ENCODE measurements at places on chromosomes 16 and 17.
A peak's percentile ranks its signal among the peaks of the same experiment; 100 is the strongest.

DNA sequence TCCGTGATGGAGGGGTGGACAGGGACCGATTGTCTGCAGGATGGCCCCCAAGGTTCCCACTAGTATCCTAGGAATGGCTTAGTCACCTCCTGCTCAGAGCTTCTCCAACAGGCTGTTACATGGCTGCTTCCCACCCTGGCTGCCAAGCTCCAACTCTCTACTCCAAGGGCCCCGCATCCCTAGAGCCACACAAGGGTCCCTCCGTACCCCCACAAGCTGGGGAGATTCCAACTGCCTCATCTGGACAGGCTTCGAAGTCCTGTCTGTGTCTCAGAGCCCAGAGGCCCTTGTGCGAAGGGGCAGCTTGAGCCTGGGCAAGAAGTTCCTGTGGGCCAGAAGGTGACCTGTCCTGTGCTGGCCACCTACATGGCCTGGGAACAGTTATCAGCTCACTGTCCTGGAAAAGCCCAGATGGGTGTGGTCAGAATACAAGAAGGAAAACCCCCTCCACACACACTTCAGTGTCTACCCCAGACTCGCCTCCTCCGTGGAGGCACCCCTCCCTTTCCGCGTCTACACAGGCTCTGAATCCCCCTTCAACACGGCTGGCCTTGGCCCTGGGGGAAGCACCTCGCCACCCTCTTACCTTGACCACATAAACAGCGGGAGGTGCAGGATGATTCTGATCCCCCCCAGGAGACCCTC lies 586 bp downstream of the MEAK7 start:
- peak; percentile 15 for DNase-seq

- DNase-seq: peak; percentile 42
Measured at GRCh38 chr17:57284583-57284982, 28.3 kb downstream of the MSI2 start.

DNA sequence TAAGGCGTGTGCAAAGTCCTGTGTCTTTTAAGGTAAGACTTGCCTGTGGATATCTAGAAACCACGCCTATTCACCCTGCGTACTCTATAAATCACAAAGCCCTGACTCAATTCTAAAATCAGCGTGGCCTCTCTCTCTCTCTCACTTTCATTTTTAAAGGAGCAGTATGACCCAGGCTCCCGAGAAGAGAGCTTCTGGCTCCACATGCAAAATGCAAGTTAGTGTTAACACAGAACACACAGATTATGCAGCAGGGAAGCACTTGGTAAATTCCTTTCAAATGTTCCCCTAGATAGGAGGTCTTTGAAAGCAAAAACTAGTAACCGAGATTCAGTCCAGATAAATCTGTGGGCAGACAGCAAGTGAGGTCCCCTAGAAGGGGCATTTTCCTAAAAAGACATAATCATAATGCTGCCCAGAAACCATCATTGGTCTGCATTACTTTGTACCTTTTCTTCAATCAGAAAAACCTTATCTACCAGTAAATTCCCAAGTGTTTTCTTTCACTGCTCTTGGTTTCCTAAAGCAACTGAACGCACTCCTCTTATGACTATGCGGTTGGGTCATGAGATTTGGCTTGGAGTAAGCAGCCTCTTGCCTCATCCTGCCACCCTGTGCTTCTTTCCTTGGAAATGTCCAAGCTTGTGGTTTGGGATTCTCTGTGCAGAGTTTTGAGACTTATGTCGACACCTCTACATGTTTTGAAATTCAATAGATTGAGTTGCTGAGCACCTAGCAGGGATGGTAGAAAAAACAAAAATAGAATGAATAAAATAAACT lies 31.7 kb upstream of the KCNJ2 start:
- DNase-seq: peak; percentile 58

- DNase-seq: no peak
Measured at GRCh38 chr17:5297245-5297644, 15.2 kb downstream of the RABEP1 start.

GRCh38 chr16:85138825-85139627 lies 26.8 kb upstream of the CIBAR2 start:
- DNase-seq: no peak

DNA sequence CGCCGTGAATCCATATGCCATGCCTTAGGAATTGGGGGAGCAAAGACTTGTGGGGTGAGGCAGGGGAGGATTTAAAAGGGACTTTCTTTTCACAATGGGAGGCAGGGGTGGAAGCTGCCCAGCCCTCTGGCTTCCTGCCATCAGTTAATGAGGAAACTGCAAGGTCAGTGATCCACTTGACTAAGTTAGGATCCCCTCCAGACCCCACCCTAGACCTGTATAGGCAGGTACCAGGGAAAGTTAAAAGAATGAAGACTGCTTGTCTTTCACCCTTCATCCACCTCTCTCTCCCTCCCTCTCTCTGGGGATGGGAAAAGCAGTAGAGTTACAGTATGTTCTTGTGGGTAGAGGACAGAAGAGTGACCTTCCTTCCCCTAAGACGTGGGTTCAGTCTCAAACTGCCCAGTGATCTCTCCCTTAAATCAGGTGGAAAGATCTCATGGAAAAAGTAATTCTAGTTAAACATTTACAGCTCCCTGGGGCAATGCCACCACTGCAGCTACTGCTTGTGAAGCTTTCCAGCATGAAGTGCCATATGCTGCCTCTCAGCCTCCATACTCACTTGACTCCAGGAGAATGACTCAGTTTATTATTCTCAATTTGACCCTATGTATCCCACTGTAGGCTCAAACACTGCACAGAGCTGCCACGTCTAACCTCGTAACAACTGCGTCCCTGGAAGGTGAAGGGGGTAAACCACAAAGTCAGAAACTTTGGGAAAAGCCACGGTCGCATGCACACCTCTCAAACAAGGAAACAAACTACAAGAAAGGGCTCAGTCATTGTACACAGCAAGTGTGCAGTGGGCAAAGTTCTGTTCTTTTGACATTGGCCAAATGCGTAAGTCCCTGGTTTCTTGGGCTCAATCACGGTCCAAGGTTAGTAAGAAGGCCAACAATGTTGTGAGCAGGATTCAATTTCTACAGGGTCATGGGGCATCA lies 1.2 kb downstream of the COA3 start:
- no peak for DNase-seq

- no peak for DNase-seq
Measured at GRCh38 chr17:7079581-7080455, at the start of gene CLEC10A. Gene CLEC10A (minus strand): TSS chr17:7080251. CDS start chr17:7078812, 1,439 bp downstream.

- peak; percentile 86 for DNase-seq
Measured at GRCh38 chr17:78313735-78314648, 45.9 kb downstream of the SOCS3 start.

DNA sequence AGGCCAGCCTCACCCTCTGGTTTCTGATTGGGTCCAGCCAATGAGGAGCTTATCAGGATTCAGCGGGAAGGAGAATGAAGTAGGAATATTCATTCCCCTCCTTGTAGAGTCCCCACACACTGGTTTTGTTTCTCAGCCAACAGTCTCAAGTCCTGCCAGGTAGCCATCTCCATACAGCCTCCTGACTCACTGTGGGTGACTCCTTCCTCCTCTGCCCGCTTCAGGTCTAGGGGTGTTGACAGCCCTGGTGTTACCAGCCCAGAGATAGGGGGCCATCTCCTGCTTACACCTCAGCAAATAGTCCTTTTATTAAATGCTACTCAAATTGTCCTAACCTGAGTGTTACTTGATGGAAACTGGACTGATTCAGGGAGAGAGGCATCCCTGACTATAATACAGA lies 4.0 kb upstream of the MFAP4 start:
- no peak for DNase-seq

- DNase-seq: no peak
Measured at GRCh38 chr17:47959825-47960655, 2.4 kb upstream of the PRR15L start.

DNA sequence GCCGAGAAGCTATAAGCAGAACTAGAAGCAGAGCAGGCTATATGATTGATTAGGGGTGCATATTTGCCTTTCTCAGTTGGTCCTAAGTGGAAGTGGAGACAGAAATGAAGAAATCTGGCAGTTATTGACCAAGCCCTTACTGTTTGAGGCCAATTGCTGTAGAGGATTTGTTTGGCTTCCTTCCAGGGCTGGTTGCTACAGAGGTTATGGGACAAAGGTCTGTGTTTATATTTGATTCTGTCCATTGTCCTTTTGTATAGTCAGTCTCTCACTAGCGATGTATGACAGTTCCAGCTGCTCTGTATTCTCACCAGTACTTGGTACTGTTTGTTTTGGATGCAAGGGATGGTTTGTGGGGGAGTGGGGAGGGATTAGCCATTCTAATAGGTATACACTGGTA lies 7.3 kb upstream of the ALOX15 start:
- no peak for DNase-seq

GRCh38 chr16:117379-118365 lies 20.8 kb downstream of the NPRL3 start:
- DNase-seq: peak; percentile 63

DNA sequence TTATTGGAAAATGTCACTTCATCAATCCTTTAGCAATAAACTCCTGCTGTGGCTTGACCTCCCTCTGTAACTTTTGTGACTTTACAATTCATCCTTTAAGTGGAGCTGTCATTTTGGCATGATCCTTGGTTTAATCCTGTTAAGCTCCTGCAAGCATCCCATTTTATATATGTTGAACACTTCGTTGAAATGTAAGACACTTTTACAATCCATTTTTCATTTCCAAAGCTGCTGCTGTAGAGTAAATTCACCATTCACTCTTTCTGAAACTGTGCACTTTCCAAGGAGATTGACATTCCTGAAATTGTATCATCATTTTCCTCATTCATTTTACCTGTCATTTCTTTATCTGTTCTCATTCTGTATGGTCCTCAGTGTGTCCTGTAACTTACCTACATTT lies 1003.2 kb upstream of the GOT2 start:
- DNase-seq: no peak

DNA sequence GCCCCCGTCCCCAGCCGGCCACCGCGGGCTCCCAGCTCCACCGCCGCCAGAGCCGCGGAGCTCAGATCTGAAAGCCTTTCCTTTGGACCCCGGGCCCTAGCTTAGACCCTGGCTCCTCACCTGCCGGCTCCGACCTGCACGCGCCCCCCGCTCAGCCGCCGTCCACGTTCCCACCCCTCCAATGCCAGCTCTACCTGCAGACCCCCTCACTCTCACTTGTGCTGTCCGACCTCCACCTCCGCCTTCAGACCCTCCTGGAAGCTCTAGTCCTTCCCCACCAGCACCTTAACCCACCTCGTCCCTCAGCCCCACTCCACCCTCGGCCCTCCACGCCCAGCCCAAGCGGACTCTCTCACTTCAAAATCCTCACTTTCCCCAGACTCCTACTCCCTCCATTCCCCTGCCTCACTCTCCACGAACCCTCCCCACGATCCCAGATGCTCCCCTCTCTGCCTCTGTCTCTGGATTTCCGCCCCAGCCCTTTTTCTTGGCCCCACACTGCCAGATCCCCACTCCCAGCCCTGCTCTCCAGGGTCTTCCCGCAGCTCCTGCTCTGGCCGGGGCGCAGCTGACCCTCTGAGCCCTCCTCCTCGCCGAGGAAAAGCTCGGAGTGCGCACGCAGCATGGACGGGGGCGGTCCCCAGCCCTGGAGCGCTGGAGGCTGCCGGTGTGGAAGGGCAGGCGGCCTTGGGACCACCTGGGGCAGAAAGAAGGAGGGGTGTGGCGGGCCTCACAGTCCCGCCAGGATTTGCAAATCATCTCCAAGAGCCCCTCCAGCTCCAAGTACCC lies at the start of gene TMEM114:
TMEM114 (minus strand) TSS at position 612 of the 789 bp plus-strand sequence. CDS start 673 bp downstream, outside the sequence.
- no peak for DNase-seq

GRCh38 chr16:78796221-78796866 lies 696.9 kb downstream of the WWOX start:
- peak; percentile 69 for DNase-seq

DNA sequence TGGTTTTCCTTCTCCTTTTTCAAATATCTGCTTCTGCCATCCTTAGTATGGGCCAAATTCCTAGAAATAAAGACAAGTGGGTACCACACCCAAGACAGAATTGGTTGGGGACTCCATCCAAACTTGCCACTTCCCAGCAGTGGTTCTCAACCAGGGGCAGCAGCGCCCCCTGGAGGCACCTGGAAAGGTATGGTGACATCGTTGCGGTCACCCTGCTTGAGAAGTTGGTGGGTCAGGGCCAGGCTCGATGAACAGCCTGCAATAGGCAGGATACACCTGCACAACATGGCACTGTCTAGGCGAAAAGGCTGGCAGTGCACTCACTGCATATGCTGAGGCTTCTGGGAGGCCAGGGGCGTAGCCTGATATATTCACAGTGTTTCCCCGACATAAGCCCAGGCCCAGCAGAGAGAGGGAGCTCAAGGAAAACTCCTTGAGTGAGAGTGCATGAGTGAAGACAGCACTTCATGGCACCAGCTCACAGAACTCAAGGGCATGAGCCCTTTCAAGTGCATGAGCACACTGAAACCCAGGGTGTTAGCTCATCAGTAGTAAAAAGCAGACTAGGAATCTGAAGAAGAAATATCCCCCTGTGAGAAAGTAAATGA lies 57.7 kb downstream of the CMC2 start:
- peak; percentile 69 for DNase-seq

DNA sequence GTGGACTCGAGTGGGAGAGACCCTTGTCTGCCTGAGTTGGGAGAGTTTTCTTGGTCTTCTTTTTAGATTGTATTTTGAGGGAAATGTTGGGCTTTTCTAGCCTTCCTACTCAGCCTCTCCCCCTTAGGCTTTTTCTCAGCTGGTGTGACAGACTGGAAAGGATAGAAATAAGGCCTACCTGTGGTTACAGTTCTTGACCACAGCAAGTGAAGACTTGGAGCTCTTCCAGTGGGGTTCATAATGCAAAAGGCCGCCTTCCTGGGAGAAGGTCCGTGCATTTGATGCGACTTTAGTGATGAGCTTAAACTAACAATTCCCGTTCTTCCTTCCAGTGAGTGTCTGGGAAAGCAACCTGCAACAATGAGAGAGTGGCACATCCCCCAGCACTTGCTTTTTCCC lies 56.8 kb downstream of the B9D1 start:
- DNase-seq: no peak

- DNase-seq: no peak
Measured at GRCh38 chr16:73025151-73025855, 22.6 kb downstream of the ZFHX3 start.

DNA sequence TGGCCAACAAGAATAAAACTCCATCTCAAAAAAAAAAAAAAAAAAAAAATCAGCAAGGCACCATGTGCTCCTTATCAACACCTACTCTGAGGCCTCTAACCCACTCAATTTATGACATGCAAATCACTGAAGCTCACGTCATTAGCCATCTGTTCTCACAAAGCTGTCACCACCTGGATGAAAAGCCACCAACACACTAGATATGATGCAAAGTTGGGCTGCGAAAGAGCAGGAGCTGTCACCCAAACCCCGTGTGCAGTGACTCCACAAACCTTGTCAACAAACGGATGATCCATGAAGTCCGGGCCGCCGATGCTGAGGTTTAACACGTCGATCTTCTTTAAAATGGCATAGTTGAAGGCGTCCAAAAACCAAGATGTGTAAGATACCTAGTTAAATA lies 25.3 kb downstream of the MBTPS1 start:
- DNase-seq: no peak

GRCh38 chr17:36650096-36650775 lies 48.9 kb downstream of the MRM1 start:
- DNase-seq: no peak

DNA sequence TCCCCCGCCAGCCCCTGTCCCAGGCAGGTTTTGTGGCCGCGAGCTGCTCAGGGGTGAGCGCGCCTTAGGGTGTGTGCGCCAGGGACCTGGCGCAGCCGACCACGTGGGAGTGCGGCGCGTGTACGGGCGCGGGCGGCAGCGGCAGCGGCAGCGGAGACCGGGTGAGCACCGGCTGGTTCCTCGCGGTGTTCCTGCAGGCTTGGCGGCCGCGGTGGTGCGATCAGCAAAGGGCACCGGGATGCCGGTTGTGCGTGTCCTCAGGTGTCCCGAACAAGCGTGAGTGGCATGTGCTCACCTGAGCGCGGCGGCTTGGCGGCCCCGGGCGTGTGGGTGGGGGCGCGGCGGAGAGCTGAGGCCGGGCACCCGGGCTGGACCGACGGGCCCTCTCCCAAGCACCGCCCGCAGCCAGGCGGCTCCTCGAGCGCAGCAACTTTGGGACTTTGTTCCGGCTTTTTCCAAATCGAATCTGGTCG lies 381 bp upstream of the HSD11B2 start:
- DNase-seq: peak; percentile 36
